MV-4-11 (cell line): ENCODE measurements at places on chromosomes 3 and 15.

DNA sequence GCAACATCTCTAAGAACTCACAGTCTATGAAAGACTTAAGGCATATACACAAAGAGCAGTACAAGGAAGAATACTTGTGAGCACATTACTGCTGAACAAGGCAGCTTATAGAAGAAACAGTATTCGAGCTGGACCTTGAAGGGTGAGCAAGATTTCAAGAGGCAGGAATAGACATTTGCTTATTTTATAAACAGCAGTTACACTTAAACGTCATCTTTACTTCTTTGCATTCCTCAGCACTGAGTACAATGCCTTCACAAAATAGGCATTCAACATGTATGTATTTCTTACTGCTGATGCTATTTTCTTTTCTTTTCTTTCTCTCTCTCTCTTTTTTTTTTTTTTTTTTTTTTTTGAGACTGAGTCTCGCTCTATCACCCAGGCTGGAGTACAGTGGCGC is 205.8 kb downstream of the ZIC4 start:
- no peak for DNase-seq

DNA sequence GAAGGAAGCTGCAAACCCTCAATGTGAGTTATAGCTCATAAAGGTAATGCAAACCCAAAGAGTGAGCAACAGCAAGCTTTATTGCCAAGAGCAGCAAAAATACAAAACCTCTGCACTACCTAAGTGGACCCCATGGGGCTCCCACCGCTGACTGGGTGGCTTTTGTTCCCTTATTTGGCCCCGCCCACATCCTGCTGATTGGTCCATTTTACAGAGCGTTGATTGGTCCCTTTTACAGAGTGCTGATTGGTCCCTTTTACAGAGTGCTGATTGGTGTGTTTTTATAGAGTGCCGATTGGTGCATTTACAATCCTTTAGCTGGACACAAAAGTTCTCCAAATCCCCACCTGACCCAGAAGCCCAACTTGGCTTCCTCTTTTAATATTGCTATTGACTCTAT is 154.5 kb upstream of the NSMCE3 start:
- no peak for DNase-seq

DNA sequence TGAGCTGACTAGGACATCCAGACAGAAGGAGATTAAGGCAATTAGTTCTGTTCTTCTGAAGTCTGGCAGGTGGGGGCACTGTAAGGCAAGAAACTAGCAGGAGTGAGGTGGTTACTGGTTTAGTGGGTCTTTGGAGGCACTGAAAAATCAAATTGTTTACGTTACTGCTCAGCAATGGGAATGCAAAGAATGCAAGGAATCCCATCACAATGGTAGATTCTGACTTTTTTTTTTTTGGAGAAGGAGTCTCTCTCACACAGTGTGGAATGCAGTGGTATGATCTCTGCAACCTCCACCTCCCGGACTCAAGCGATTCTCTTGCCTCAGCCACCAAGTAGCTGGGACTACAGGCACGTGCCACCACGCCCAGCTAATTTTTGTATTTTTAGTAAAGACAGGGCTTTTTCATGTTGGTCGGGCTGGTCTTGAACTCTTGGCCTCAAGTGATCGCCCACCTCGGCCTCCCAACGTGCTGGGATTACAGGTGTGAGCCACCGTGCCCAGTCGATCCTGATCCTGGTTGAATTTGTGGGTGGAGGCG is 16.4 kb downstream of the FAM107A start:
- no peak for DNase-seq

- DNase-seq, result no peak
Measured at GRCh38 chr3:145294572-145294971, 866.4 kb downstream of the PLOD2 start.

GRCh38 chr15:35181538-35181937 is 96.4 kb upstream of the NANOGP8 start:
- no peak for DNase-seq

DNA sequence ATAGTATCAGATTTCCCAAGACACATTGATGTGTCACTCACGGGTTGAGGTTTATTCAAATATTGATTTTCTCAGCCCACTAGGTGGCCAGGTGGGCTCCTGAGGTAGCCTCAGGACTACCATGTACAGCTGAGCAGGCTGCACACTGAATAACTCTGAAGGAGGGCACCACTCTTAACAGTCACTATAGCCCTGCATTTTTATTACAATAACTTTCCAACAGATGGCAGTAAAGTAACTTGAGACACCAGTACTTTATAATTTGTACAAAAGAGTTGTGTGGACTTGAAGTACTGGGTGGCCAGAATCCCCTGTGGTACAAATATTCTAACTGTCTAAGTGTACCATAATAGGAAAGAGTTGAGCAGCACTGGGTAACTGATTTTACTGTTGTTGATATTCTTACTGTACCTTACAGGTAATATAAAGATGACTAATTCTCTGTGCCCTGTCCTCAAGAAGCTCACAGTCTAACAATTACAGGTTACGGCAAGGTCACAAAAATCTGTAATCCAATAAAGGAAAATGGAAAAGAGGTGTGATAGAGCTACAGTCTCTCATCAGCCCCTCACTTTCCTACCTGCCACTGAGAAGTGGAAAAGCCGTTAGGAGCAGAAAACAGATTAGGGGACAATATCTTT is 76.0 kb downstream of the ETFA start:
- DNase-seq, result peak; percentile 49

DNA sequence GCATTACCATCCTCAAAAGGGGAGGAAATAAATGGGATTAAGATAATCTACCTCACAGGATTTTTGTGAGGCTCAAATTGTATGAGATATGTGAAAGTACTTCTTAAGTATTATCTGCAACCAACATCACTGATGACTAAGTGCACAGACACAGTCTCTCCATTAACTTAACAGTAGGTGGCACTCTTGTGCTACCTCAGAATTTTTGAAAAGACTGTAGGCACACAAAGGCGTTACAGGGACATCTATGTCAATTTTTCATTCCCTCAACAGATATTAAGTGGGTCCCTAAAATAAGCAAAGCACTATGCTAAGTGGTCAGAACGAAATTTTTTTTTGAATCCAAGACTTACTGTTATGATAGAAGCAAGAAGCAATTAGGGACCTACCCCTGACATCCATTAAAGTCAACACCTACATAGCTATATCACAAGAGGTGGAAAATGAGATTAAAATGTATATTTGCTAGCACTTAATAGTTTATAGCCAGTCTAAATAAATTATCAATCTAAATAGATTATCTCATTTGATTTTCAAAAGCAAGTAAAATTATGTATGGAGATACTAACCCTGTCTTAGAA is 52.9 kb downstream of the RYK start:
- DNase-seq, result peak; percentile 56

DNA sequence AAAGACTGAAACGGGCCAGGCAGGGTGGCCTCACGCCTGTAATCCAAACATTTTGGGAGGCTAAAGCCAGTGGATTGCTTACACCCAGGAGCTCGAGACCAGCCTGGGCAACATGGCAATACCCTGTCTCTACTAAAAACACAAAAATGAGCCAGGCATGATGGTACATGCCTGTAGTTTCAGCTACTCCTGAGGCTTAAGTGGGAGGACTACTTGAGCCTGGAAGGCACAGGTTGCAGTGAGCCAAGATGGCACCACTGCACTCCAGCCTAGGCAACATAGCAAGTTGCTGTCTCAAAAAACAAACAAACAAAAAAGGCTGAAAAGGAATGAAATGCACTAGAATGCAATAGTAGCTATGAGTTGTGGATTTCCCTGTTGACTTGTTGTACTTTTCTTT is 94.7 kb downstream of the STAG1 start:
- no peak for DNase-seq

GRCh38 chr3:2567451-2567850 is 468.8 kb downstream of the CNTN4 start:
- no peak for DNase-seq

GRCh38 chr15:80003171-80003570 is 32.2 kb upstream of the BCL2A1 start:
- DNase-seq, result no peak

DNA sequence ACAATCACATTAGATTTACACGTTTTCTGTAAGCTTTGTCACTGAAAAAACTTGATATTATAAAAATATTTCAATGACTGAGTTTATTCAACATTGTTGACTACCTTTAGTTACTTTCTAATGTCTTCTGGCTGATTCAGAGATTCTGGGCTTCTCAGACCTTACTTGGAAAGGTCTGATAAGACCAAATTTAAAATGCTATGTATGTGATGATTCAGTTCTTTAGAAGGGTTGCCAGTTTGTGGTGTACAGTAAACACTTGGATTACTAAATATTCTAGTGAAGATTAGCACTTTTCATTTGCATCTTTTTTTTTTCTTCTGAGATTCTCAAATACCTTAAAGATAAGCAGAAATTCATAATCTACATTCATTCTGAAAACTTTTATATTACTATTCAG is 49.8 kb downstream of the SGO1 start:
- DNase-seq, result no peak

DNA sequence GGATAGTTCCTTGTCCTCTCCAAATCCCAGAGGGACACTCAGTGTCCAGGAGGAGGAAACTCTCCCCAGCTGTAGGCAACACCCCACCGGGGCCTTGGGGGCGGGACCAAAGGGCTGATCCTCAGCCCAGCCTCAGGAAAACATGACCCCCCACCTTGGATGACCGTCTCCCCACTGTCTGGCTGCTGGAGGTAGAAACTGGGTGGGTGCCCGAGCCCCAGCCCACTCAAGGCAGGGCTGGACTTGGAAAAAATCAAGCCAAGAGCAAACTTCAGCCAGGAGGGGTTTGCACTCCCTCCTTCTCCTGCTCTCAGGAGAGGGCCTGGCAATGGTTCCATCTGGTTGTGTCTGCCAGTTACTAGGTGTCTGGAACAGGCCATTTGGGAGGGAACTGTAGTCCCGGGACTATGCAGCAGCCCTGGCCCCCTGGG is 3.6 kb upstream of the RASL12 start:
- DNase-seq, result no peak

GRCh38 chr3:152738656-152739055 is 96.3 kb upstream of the P2RY1 start:
- DNase-seq, result peak; percentile 47

- DNase-seq, result no peak
Measured at GRCh38 chr3:108527817-108528216, 17.4 kb upstream of the MYH15 start.

- peak; percentile 23 for DNase-seq
Measured at GRCh38 chr15:50854601-50855490, 53.6 kb upstream of the AP4E1 start.

DNA sequence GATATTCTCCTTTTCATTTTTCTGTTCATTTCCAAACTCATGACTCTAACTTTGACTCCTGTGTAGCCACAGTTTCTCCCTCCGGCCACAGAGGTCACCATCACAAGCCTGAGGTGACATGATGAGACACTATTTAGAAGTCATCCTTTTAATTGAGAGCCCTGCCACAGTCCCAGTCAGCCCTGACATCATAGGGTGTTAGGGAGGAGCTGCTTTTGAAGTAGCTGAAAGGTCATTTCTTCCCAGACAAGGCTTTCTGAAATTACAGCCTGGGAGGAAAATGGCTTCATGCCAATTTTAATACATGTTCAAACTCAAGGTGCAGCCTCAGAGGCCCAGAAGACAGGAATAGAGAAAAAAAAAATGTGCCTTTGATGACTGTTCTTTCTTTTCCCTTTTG is 532.8 kb upstream of the TGFBR2 start:
- DNase-seq, result no peak

GRCh38 chr3:83235180-83235814 is 1473.9 kb upstream of the GBE1 start:
- DNase-seq, result no peak

DNA sequence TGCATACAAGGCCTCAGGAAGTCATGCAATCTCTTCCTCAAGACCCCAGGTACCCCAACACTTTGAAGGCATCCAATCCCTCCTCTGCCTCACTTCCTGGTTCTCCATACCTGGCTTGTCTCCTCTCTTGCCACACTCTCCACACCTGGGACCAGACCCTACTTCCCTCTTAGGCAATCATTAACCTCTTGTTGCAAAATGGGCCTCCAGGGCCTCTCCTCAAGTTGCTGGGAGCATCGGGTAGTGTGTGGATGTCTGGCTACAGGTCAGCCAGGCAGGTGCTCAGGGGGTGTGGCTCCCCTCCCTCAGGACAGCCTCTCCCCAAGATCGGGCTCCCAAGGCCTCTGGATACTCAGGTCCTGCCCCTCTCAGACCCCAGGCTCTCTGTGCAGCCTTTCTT is 8.6 kb downstream of the PLA2G4E start:
- DNase-seq, result no peak

DNA sequence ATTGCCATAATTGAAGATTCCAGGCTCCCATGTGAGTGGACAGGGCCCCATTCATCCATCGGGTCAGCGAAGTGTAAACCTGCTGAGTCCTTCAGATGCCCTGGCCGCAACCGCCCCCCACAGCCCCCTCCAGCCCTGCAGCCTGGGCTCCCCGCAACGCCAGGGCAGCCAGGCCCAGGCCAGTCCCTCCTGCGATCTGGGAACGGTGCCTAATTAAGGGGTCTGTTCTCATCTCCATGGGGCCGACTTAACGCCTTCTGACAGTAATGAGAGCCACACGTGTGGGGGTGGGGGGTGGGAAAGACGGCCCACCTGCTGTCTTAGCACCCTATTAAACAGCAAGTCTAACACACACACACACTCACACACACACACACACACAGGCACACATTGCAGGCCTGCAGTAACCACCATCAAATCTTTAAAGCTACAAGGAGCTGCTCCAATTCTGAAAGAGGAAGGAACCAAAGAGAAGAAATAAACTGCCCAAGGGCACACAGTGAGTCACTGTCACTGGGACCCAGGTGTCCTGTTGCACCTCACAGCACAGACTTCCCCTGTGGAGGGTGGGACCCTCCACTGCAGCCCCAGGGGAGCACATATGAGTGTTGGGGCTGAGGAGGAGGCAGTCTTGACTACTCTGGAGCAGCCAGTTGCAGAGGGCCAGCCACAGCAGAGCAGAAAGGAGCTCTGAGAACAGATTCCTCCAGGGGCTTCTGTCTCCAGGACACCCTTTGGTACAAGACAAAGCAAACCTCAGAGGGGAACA is 31.8 kb upstream of the HES1 start:
- DNase-seq, result peak; percentile 93

DNA sequence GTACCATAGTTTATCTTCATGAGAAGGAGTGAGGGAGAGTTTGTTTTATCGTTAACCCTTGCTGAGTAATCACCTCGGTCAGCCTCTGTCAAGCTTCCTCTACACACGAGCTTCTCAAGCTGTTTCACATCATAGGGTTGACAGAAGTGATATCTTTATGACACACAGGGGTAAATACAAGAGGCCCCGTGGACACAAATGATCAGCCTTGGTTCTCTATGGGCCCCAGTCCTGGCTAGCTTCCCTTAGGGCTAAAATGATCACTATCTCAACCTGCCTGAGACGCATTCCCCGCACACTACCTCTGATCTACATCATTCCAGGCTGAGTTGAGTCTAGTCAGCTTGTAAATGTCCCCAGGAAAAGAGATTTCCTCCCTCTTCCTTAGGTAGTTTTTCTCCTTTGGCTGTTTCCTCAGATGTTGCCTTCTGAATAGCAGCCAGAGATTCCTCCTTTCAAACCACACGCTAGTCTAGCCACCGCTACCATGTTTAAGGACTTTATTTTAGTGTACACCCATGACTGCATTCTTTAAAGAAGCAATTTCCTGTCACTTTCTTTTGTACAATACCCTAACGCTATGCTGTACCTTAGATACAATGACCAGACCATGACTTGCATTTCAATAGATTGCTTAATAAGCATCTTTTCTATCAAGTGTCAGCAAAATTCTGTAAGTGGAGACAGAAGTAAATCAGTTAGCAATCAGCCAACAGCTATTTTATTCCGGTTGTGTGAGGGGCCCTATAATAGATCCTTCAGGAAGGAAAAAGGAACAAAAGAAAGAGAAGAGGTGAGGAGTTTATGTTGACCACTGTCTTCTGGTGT is 35.1 kb upstream of the PPARG start:
- peak; percentile 17 for DNase-seq
